ENCODE measurements at places on chromosomes 7 and 10.

DNA sequence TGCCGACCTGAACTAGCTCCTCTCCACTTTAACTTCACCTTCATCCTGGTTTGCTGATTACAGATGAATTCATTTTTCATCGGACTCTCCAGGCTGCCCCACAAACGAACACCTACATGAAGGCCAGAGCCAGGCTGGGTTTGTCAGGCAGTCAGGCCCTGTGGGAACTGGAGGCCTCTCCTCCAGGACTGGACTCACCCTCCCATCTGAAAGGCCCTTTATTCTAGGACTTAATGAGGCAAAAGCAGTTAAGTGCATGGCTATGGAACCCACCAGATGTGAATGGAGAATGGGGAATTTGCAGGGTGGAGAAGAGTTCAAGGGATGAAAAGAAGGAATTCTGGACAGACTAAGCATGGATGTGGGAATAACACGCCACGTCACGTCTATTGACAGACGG, 170.8 kb downstream of the ARHGAP12 start:
- no peak for DNase-seq

DNA sequence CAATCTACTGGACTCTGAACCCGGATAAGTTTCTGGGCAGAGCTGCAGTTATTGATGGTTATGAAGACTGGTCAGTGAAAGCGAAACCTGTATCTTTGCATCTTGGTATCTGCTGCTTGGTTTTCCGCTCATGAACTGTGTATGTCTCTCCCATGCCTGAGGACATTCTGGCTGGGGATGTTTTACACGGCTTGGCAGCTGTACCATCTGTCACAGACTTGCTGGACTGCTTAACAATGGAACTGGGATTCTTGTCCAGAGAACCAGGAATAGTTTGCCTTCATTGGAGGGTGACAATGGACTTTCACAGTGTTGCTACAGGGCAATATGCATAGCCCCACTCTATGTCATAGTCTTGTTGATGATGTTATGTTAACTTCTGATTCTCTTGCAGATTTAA, 119.9 kb upstream of the TMEM106B start:
- no peak for DNase-seq

- DNase-seq, result no peak
These were observed 23.3 kb downstream of the CYP17A1 start for GRCh38 chr10:102813734-102814452.

- DNase-seq, result no peak
These were observed 342.9 kb downstream of the TNS3 start for GRCh38 chr7:47239034-47239433.

GRCh38 chr10:110701617-110701971, 57.5 kb downstream of the RBM20 start:
- peak; percentile 28 for DNase-seq

DNA sequence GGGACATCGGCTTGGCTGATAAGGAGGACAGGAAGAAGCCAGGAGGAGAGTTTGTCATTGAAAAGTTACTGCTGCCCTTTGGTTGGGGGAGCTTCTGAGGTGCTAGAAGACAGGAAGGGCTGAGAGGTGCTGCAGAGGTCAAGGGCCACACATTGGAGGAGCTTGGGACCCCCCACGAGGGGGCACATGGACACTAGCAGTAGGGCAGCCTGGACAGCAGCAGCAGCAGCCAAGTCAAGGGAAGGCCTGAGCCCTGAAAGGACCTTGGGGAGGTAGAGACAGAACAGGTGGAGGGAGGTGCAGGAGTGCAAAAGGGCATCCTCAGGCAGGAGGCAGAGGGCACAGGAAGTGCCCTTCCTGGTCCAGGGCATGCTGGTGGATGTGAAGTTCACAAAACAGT, 439.7 kb upstream of the IGFBP3 start:
- no peak for DNase-seq

DNA sequence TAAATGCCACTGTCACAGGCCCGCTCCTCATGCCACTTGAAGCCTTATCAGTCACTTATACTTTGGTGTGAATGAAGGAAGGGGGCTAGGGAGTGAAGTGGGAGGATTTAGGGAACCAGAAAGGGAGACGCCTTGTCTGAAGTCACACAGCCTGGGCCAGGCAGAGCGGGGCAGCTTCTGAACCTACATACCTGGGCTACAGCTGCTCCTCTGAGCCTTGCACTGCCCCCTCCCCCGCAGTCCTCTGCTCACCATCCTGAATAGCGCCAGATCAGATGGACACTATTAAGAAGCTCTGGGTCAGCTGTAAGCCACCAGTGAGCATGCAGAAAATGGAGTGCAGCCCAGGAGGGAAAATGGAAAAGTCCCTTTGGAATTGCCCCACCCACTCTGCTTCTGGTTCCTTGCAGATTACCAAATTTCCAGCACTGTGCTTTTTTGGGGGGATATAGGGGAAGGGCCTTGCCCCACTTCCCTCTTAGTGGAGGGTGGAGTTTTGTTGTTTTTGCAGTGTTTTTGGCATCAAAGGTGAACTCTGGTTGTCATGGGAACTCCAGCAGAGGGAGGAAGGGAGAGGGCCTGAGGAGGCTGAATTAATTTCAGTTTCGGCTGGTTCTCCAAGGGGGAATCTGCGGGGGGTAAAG, 35.0 kb upstream of the ADCYAP1R1 start:
- DNase-seq, result no peak

DNA sequence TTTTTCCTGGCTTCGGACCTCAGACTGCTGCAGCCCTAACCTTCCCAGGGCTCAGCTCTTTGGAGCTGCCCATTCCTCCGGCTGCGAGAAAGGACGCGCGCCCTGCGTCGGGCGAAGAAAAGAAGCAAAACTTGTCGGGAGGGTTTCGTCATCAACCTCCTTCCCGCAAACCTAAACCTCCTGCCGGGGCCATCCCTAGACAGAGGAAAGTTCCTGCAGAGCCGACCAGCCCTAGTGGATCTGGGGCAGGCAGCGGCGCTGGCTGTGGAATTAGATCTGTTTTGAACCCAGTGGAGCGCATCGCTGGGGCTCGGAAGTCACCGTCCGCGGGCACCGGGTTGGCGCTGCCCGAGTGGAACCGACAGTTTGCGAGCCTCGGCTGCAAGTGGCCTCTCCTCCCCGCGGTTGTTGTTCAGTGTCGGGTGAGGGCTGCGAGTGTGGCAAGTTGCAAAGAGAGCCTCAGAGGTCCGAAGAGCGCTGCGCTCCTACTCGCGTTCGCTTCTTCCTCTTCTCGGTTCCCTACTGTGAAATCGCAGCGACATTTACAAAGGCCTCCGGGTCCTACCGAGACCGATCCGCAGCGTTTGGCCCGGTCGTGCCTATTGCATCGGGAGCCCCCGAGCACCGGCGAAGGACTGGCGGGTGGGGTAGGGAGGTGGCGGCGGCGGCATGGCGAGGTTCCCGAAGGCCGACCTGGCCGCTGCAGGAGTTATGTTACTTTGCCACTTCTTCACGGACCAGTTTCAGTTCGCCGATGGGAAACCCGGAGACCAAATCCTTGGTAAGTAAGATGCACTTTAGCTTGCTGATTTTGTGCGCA, at the start of gene PLXDC2:
Gene PLXDC2, plus strand, starts transcription at position 22 of the 820 bp plus-strand sequence.
- no peak for DNase-seq
